ENCODE measurements at places on chromosomes 5 and 9.

GRCh38 chr5:66702426-66702825, 106.2 kb downstream of the MAST4 start:
- DNase-seq = no peak

DNA sequence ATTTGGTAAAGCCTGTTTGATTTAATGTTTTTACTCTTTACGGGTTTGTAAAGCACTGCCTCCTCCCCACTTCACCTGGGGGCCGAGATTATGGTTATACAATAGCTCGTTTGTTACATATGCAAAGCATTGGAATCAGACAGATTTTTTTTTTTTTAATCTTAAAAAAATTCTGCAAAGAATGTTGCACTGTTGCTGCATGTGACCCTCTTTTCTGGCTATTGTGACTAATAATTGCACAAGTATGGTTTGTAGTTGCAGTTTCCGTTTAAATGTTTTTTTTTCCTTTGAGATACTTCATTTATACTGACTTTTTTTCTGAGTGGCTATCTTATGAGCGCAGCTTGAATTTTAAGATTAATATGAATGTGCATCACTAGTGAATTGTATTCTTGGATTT, 165.3 kb downstream of the KDM4C start:
- DNase-seq = no peak

GRCh38 chr9:70127036-70127435, 83.4 kb downstream of the MAMDC2 start:
- no peak for DNase-seq

DNA sequence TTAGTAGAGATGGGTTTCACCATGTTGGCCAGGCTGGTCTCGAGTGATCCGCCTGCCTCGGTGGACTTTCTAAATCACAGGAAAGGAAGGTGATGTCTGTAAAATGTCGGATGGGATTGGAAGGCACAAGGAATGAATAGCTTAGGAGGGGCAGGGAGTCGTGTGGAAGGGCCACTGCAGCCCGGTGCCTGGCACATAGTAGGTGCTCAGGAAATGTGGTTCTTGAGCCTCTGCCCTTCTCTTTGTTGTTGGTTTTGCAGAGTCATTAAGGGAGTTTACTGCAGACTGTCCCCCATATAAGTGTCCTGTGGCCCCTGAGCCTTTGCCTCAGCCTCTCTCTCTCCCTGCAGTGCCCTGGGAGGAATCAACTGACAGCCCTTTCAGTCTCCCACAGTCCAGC, 11.8 kb downstream of the NEK6 start:
- no peak for DNase-seq

DNA sequence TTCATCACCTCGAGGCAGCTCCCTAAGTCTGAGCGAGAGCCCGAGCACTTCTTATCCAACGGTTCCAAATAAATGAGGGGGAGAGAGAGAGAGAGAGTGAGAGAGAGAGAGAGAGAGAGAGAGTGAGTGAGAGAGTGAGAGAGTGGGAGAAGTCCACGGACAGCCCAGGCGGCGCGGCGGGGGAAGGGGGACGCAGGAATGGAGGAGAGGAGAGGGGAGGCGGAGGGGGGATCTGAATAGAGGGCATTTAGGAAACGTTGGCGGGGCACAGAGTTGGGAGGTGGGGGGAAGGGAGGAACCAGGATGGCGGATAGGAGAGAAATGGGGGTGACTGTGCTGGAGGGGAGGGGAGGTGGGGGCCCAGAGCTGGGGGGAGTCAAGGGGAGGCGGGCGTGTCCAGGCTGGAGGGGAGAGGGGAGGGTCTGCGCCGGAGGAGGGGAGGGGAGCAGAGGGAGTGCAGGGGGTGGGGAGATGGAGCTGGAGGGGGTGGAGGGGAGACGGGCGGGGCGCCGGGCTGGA, 398 bp upstream of the BASP1 start:
- no peak for DNase-seq

DNA sequence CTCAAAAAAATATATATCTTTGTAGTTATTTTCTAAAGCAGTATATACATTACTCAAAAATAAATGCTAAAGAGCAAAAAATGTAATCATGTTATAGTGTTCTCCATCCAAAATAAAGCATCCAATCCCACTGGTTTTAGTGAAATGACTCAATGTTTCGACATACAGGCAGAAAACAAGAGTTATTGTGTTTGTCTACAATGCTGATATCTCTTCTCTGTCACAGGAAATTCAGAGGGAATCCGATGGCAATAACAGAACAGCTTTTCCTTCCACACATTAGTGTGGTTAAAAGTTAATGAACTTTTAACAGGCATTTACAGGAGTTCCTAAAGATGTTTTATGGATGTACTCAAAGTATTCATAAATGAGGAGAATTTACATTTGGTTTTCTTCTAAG, 12.0 kb downstream of the TTC33 start:
- DNase-seq = no peak

All from Karpas-422 (cell line).